NCI-H69 (cell line): ENCODE measurements at places on chromosomes 3 and 15.

DNA sequence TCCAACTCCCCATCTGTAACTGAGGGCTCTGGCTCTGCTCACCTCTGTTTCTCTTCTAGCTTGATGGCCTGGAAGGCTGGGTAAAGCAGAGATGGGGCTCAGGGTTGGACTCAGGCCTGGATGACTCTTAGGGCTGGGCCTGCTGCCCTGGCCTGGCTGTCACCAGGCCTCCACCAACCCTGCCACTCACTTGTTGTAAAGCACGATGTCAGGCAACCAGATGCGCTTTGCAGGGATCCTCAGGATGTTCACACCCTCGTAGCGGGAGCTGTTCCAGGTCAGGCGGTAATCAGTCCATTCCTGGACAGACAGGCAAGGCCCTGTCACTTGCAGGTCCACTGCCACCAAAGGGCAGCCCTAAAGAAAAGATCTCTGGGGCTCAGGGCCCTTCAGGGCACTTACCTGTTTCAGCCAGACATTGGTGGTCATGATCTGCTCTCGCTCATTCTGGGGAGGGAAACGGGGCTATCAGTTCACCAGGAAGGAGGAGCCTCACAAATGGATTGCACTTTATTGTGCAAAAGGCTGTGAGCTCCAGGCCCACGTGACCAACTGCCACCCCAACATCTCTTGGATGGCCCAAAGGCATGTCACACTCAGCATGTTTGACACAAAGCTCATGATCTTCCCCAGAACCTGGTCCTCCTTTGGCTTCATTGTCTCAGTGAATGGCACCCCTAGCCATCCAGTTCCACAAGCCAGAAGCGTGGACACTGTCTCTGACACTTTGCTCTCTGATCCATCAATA lies 9.9 kb downstream of the CHRNB4 start:
- no peak for DNase-seq

- no peak for DNase-seq
Observed at GRCh38 chr3:167821248-167821805, 85.8 kb downstream of the SERPINI1 start.

GRCh38 chr3:158936530-158937113 lies 134.8 kb downstream of the MFSD1 start:
- DNase-seq = peak; percentile 13

- DNase-seq = no peak
Observed at GRCh38 chr3:16182183-16182582, 7.7 kb downstream of the GALNT15 start.

DNA sequence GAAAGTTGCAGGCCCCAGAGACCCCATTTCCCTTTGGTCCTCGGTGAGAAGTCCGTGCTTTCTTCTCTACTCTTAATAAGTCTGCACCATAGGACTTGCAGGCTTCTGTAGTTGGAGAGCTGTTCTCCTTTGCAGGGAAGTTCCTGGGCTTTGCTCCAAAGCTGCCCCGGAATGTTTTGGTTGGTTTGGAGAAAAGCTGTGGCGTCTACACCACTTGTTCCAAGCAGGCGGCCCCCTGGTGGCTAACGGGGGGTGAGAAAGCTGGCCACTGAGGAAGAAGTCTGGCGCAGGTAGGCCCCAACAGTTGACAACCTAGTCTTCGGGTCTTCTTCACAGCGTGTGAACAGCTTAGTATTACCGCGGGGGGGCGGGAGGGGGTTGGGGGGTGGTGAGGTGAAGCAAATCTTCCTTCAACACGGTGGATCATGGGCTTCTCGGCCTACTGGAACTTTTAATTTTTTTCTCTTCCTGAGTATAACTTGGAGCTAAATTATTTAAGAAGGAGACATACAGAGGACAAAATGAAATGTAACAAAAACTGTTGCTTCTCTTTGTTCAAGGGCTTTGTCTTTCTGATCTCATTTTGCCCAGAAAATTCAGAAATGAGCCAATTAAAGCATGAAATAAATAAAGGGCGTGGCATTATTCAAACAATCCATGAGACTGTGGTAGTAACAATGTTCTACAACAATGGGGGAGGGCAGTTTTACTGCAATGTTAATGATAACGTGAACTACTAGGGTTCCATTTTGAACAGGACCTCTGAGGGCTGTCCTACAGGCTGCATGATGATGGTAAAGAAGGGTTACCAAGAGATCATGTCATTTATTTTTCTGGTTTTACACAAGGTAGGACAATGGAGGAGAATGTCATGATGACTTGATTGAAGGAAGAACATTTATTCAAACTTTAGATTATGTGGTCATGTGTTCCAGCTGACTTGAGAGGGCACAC lies 2.2 kb upstream of the THRB start:
- peak; percentile 31 for DNase-seq

GRCh38 chr3:72485641-72486040 lies 362.6 kb downstream of the SHQ1 start:
- DNase-seq = no peak
